ENCODE measurements at places on chromosomes 16 and 17.

DNA sequence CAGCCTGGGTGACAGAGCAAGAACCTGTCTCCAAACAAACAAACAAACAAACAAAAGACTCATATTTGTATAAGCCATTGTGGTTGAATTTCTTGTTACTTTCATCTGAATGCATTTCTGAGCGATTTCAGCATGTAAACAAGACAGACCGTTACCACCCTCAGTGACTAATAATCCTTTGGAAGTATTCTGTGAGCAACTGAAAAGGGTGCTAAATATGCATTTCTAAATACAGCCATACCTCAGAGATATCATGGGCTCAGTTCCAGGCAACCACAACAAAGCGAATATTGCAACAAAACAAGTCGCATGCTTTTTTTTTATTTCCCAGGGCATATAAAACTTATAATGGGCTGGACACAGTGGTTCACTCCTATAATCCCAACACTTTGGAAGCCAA lies 109.0 kb downstream of the USP31 start:
- DNase-seq = no peak

GRCh38 chr16:49442805-49443204 lies 69.2 kb downstream of the C16orf78 start:
- no peak for DNase-seq

DNA sequence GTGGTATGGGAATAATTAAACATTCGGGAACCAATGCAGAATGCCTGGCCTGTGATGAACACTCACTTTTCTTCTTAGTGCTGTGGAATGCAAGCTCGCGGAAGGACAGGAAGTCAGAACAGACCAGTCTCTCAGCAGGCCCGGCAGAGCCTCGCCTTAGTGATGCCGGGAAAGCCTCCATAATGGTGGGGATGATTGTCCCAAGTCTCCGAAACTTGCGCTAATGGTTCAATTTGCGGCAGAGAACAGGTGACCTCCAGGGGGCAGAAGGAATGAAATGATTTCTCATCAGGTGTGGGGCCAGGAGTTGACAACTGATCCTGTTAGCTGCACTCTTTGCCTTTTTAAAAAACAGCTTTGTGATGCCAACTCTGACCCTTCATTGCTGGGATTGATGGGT lies 170.6 kb downstream of the GSG1L start:
- no peak for DNase-seq

DNA sequence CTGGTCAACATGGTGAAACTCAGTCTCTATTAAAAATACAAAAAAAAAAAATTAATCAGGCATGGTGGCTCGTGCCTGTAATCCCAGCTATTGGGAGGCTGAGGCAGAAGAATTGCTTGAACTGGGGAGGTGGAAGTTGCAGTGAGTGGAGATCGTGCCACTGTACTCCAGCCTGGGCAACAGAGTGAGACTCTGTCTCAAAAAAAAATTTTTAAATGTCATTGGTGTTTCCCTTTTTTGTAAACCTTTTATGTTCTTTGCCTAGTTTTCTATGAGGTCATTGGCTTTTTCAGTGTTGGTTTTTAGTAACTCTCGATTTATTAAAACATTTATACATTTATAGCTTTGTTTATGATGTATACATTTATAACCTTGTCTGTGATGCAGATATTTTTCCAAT lies 18.2 kb downstream of the NLRC5 start:
- no peak for DNase-seq

- DNase-seq = no peak
Measured at GRCh38 chr17:1153795-1154546, 25.8 kb downstream of the ABR start.

DNA sequence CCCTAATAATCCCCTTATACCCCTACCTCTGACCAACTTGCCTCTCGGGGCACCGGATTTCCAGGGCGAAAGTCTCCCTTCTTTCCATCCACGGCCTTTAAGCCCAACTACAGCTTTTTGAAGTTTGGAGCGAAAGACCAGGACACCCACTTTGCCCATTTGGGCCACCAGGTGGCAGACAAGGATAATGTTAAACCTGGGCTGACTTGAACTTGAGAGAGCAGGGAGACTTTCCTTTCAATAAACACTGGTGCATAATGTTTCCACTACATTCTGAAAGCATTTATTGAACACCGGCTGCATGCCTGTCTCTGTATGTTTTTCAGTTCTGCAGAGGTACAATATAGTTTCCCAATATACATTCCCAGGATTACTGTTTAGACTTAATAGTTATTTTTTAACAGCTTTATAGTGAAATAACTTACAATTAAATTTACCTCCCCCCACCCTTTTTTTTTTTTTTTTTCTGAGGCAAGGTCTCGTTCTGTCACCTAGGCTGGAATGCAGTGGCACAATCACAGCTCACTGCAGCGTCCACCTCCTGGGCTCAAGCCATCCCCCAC lies 6.9 kb upstream of the CES3 start:
- peak; percentile 73 for DNase-seq

DNA sequence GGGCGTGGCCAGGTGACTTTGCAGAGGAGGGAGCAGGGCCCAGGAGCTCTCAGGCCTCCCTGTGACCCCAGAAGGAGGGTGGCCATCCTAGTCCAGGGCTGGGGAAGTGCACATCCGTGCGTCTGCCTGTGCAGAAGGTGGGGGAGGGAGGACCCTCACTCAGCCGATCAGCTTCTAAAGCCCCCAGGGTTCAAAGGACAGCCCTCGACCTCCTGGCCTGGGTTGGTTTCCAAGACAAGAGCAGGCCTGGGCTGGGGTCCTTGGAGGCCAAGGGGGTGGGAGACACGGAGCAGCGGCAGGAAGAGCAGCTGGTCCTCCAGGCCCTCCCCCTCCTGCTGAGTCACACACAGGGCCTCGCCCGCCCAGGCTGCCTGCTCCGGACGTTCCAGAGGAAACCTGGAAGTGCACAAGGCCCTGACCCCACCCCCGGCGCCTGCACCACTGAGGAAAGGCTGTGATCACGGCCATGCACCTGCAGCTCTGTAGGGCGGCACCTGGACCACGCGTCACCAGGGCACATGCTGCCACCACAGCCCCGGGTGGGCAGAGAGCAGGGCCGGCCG lies 67.1 kb upstream of the ZNF469 start:
- DNase-seq = no peak

DNA sequence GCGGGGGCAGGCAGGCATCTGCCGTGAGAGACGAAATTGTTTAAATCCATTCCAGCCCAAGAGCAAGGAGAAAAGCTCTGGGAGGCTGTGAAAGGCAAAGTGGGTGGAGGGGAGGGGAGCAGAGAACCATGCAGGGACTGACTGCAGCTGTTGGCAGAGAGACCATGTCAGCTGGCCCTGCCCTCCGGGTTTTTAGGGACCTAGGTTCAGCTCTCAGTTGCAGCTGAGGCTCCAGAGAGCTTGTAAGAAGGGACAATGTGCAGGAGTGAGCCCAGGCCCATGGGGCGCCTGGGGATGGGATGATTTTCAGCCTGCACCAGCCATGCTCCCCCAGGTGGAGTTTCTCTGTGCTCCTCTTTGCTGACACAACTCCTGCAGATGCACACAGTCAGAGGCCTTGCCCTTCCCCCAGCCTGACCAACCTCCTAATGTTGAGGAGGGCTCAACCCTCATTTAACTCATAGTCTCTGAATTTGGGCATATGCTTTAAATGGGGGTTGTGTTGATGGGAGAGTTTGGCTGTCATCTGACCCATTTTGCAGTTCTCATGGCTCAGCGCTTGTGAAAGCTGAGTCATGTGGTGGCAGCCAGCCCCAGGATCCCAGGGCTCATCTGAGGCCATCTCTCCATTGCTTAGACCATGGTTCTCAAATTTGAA lies 70.9 kb downstream of the PLXDC1 start:
- DNase-seq = no peak
